ENCODE measurements at places on chromosomes 4 and X.

DNA sequence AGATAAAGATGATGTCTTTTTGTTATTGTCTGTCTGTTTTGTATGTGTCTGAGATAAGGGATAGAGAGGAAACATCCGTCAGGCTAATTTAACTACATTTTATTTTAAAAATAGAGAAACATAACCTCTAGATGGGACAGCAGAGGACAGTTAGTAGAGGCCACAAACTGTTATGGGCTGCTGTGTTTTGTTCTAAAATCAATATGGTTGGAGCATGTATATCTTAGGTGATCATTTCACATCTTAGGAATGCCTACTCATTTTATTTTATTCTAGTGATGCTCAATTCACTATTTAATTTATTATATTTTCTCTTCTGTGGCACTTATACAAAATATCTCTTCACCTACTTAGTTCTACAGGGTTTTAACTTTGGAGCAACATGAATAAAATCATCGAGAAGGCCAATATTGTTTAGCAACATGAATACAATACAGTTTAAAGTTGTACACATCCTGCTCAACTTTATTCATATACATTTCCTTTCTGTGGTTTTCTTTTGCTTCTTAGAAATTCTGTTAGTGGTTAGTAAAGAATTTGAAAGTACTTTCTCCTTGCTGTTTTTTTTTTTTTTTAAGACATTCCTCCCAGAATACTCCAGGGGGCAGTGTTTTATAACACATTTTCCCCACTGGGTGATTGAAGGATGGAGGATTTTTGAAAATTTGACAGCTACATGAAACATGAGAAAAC, 392.9 kb downstream of the UNC5C start:
- no peak for DNase-seq

DNA sequence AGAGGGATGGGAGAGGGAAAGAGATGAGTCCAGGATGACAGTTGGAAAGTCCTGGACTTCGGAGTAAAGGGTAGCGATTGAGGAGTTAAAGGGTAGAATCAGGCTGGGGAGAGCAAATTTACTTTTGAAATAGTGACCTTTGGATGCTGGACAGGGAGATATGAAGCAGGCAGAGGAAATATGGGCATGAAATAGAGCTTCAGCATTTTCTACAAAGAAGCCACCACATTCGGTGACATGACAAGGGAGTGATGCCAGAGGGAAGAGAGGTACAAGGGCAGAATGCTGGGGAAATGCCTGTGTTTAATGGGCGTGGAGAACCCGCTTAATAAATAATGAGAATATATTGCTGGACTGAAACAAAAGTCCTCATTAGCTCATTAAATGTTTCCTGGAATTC, 92.7 kb downstream of the TBL1X start:
- no peak for DNase-seq

GRCh38 chr4:189341881-189342280, 598.8 kb upstream of the FRG1 start:
- no peak for DNase-seq

DNA sequence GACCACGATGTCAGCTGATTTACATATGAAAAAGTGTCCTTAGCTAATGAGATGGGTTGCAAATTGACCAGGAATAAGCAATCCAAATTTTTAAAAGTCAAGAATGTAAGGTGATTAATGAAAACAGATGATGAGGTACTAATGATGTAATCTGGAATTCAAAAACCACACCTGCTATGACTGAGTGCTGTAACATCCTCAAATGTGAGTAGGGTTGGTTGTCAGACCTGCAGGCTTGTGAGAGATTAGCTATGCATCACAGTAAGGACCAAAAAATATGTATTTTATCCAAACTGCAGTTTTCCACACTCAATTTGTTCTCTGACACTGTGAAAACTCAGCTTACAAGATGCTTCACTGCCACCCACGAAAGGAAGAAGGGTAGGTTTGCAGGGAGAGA, 242.5 kb downstream of the OPHN1 start:
- no peak for DNase-seq

GRCh38 chr4:38695809-38696208, 31.8 kb downstream of the KLF3 start:
- DNase-seq = no peak

DNA sequence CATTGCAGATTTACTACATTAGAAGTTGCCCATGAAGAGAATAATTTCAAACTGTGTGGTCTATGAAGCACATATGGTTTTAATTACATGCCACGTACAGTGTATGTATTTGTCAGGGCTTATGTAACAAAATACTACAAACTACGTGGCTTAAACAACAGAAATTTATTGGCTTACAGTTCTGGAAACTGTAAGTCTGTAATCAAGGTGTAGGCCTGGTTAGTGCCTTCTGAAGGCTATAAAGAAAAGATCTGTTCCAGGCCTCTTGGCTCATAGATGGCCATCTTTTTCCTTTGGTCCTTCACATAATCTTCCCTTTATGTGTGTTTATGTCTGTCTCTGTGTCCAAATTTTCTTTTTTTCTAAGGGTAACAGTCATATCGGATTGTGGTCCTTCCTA, 1160.2 kb downstream of the FAM133A start:
- no peak for DNase-seq

GRCh38 chr4:138404251-138404650, 162.1 kb upstream of the SLC7A11 start:
- no peak for DNase-seq

- DNase-seq = no peak
These were observed 17.7 kb downstream of the DOCK11 start for GRCh38 chrX:118513120-118513898.

- DNase-seq = no peak
These were observed 74.4 kb upstream of the IRF2 start for GRCh38 chr4:184548648-184549341.

DNA sequence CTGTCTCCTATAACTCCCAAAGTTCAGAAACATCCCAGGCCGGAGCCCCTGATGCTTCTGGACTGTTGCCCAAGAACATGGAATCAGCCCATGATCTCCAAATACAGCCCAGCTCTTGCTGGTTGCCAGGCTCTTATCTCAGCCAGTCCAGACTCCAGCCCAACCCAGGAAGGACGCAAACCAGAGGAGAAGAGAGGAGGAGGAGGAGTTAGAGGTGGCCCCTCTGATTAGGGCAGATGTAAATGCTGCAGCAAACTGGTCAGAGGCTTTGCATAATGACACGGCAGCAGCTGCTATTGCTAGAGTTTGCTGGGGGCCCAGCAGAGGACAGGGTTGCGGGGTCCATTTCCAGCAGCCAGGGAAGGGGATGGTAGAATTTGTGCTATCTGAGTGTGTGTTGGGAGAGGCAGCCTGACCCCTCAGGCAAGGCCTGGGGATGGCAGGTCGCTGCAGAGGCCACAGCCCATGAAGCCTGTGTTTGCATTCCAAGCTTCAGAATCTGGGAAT, 4.2 kb upstream of the OTUD5 start:
- no peak for DNase-seq

- no peak for DNase-seq
These were observed 92.4 kb upstream of the AP1S2 start for GRCh38 chrX:15946783-15947580.

DNA sequence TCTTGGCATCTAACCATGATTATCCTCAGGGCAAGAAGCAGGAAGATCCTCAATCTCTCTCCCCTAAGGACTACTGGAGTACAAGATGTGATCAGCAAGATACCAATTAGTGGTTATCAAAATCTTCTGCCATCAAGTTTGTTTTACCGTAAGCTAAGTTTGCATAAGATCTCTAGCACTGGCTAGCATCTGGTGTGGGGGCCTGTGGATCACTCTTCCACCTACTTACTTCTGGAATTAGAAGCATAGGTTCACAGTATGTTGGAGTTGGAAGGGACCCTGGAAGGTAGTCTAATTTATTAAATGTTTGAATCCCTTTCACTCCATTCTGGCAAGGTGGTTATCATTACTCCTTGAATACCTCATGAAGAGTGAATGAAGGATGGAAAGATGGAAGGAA, 93.3 kb upstream of the BANK1 start:
- no peak for DNase-seq

GRCh38 chr4:117447925-117448324, 362.5 kb upstream of the TRAM1L1 start:
- no peak for DNase-seq

GRCh38 chrX:71378732-71379131, 12.6 kb downstream of the TAF1 start:
- no peak for DNase-seq

DNA sequence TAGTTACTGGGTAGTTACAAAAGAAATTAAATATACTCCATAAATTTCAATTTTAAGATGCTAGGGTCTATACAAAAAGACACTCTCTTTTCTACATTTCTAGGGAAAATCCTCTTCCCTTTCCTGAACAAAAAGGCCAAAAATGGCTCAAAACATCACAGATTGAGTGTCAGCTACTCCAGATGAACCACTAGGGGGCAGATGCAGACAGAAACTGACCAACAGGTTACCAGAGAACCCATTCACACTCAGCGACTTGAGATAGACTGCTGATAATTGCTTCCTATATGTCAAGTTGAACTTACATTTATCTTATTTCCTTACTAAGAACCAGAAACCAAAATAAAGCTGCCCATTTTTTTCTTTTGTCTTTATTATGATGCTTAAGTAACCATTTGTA, 83.4 kb upstream of the MID1IP1 start:
- no peak for DNase-seq

DNA sequence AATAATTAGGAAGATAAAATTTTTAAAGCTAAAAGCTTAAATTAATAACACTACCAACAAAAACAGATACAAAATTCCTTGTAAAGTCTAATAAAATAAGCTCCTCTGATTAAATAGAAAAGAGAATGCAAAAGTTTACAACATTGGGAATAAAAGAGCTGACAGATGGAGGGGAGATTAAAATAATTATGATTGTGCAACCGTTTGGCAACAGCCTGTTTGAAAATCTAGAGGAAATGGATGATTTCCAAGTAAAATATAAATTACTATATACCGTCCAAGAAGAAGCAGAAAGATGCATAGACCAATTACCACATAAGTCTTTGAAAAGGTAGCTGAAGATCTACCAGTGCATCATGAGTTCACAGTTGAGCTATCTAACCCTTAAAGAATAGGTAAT, 46.4 kb upstream of the VBP1 start:
- DNase-seq = no peak

- no peak for DNase-seq
These were observed 10.9 kb downstream of the DLG3 start for GRCh38 chrX:70455366-70456202.

- DNase-seq = no peak
These were observed 271.8 kb downstream of the INPP4B start for GRCh38 chr4:142574306-142574705.

GRCh38 chr4:105542039-105542438, 10.4 kb upstream of the ARHGEF38 start:
- no peak for DNase-seq

DNA sequence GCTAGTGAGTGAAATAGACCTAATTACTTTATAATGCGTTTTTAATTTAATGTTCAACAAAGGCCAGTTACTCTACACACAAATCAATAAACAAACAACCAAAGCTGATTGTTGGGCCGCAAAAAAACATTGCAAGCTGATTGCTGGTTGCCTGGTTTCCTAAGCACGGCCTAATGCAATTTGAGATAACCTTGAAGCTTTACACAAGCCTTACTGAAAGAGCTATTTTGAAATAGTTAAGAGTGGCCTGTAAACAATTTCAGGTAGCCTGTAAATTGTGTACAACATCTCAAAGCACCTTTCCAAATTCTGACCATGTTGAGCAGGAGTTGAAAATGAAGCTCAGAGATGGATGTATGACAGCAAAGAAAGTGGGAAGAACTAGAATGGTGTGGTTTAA, 17.5 kb upstream of the CXorf66 start:
- no peak for DNase-seq

- no peak for DNase-seq
These were observed 66.0 kb downstream of the GLRB start for GRCh38 chr4:157141976-157142375.

DNA sequence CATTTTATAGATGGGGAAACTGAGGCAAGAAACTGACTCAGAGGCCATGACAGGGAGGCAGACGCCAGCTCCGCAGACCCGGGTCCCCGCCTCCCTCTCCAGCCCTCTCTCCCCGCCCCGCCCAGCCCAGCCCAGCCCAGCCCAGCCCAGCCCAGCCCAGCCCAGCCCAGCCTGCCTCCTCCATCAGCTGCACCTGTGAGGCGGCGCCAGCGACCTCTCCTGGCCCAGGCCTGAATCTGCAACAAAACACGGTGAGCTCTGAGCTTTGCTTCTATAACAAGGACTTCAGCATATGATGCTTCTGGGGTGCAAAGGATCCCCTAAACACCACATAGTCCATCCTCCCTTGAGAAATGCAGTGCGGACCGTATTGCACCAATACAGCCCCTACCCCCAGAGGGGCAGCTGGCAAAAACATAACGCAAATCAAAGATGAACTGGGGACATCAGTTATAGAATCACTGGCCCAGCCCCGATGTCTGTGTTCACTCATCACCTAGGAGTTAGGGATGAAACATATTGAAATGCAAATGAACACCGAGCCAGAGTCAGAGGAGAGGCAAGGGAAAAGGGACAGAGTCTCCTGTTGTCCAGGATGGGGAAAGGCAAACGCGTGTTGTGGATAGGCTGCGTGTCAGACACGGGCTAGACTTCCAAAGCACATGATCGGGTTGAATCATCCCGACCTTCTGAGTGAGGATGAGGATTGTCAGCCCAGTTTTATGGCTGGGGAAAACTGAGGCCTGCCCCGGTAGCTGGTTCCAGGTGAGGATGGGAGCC, 216.1 kb upstream of the PSAPL1 start:
- no peak for DNase-seq

DNA sequence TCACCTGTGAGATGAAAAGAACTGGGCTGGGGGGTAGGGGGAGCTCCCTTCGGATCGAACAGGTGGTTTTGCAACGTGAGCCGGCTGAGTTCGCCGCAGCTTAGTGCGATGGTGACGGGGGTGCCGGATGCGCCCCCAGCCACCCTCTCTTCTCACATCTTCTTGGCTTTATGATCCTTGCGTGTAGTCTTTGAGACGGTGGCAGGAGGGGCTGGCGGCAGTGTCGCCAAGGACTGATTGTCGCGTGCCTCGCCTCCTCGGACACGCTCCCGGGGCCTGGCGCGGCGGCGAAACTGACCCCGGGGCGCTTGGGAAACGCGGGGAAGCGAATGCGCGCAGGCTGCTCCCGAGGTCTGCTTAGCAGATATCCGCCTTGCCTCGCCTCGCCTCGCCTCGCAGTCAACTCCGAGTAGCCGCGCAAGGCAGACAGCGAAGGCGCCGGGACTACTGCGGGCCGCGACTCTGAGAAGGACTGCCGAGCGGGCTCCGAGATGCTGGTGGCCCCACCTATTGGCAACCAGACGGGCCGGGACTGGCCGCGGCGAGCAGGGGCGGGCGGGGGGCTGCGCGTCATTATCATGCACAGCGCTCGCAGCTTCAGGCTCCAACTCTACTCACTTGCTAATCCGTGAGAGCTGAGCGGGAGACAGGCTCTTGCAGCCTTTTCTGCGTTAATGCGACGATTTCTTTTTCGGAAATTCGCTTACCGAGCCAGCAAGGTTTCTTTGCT, 1.5 kb downstream of the GRID2 start:
- DNase-seq = no peak

DNA sequence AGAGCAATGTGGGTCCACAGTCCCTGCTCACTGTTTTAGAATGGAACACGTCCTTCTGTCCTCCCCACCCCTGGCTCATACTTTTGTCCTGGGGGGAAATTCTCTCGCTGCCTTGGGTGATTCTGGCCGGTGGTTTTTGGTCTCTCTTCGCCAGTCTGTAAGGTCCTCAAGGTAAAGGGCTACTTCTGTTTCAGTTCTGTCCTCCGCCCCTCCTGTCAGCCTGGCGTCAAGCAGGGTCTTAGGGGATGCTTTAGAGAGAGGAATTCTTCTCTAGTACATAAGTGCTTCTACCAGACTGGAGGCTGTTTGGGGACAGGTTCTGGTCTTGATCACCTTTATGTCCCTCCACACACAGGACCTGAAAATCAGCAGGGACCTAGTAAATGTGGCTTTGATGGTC, 617 bp upstream of the MRFAP1L1 start:
- no peak for DNase-seq
